ENCODE measurements at places on chromosomes 4 and X.
A peak's percentile ranks its signal among the peaks of the same experiment; 100 is the strongest.

DNA sequence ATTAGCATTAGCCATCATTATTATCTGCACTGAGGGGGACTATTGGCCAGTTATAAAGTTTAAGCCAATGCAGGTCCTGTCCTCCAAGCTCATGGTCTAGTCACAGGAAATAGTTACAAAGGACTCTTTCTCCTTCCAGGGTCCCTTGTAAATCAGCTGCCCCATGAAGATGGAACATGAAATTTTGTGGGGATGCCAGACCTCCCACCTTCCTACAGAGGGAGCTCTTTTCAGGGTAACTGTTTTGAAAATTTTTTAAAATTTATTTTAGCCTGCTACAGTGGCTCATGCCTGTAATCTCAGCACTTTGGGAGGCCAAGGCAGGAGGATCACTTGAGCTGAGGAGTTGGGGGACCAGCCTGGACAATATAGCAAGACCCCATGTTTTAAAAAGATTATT lies 124.4 kb upstream of the SLC34A2 start:
- DNase-seq, result peak; percentile 16

DNA sequence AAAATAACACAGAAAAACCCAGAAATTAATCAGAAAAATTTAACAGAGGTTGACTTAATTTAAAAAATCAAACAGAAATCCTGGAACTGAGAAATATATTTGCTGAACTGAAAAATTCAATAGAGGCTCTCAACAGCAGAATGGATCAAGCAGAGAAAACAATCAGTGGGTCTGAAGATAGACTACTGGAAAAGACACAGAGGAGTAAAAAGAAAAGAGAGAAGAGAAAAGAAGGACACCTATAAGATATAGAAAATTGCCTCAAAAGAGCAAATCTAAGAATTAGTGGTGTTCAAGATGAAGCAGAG lies 55.1 kb downstream of the HAUS3 start:
- DNase-seq, result no peak

DNA sequence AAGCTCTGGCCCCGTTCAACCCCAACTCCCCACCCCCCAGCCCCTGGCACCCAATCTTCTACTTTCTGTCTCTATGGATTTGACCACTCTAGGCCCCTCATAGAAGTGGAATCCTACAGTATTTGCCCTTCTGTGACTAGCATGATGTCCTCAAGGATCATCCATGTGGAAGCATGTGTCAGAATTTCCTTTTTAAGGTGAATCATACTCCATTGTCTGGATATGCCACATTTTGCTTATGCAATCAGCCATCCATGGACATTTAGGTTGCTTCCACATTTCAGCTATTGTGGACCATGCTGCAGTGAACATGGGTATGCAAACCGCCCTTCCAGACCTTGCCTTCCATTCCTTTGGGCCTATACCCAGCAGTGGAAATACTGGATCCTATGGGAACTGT lies 15.5 kb downstream of the CCNQ start:
- DNase-seq, result no peak

- no peak for DNase-seq
Measured at GRCh38 chr4:38386654-38387188, 277.3 kb upstream of the KLF3 start.

GRCh38 chrX:82333575-82333974 lies 1131.7 kb downstream of the SH3BGRL start:
- DNase-seq, result no peak

DNA sequence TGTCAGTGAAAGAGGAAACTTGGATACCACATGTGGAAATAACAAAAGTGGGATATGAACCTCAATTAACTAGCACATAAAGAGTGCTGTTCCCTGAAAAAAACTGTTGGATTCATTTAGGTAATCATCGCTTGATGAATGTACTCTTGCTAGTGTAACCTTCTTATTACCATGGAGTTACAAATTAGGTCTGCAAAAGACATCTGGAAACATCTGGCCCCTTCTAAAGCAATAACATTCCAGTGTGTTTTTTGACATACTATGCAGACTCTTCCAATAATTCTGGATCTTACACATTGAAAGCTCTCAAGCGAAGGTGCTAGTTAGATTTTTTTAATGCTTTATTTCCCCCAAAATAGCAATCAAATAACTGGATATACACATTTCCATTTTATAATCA lies 134.6 kb downstream of the ATP10D start:
- no peak for DNase-seq

GRCh38 chr4:158201876-158202275 lies 8.4 kb upstream of the TMEM144 start:
- no peak for DNase-seq

DNA sequence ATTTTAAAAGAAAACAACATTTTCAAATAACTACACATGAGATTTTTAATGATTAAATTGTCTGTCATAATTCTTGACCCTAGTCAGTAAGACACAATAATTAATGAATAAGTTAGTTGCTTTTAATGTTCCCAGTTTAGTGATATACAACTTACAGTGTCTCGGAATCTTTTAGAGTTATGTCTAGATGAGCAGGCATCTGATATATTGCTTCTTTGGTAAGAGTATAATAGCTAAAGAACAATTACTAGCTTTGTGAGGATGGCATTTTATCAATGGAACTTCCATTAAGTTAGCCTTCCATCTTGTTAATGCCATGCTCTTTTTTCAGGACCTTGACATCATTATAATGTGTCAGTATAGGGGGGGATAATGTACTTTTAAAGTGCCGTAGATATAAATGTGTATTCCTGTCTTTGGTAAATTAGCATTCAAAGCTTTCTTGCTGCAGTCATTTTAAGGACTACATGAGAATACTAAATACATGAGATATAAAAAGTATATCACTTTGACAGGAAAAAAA lies 425.1 kb downstream of the PDHA2 start:
- DNase-seq, result no peak

- DNase-seq, result no peak
Measured at GRCh38 chr4:38157592-38157991, 197.4 kb downstream of the PTTG2 start.

- DNase-seq, result no peak
Measured at GRCh38 chr4:121978172-121978516, 26.3 kb upstream of the TRPC3 start.

GRCh38 chrX:6238576-6238975 lies 9.9 kb upstream of the NLGN4X start:
- no peak for DNase-seq

- DNase-seq, result no peak
Measured at GRCh38 chr4:155734065-155734464, 24.8 kb upstream of the GUCY1B1 start.

GRCh38 chrX:77447653-77448569 lies 722 bp downstream of the FGF16 start:
- no peak for DNase-seq

DNA sequence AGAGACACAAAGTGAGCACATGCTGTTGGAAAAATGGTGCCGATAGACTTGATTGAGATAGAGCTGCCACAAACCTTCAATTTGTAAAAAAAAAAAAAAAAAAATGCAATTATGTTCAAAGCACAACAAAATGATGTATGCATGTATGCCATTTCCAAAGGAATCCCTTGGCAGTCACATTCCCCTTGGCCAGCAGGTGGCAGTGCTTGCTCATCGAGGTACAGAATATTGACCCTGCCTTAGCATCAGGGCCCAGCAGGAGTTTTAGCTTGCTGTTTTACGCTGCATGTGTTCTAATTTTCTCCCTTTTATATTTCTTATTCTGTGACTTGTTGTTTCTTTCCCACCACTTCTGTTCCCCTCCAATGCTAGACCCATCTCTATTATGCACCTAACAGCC lies 34.5 kb upstream of the CYBB start:
- DNase-seq, result peak; percentile 38

DNA sequence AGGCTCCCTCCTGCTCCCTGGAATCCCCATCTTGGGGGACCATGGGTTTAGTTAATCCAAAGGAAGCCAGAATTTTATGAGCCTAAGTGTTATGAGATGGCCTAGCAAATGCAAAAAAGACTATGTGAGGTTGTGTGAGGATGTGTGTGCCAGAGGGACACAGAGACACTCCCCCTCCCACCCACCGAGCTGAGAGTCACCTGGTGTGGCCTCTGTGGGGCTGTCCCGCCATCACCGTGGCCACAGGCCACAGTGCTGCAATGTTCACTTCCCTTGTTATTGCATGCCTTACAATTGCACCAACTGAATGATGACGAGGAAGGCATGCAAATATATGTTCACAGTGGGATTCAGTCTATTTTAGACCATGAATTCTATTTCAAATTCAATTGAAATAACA lies 601 bp upstream of the FGFBP2 start:
- no peak for DNase-seq

GRCh38 chr4:124650614-124651013 lies 61.9 kb downstream of the ANKRD50 start:
- DNase-seq, result no peak

- DNase-seq, result no peak
Measured at GRCh38 chrX:41737065-41737464, 13.1 kb downstream of the GPR82 start.

DNA sequence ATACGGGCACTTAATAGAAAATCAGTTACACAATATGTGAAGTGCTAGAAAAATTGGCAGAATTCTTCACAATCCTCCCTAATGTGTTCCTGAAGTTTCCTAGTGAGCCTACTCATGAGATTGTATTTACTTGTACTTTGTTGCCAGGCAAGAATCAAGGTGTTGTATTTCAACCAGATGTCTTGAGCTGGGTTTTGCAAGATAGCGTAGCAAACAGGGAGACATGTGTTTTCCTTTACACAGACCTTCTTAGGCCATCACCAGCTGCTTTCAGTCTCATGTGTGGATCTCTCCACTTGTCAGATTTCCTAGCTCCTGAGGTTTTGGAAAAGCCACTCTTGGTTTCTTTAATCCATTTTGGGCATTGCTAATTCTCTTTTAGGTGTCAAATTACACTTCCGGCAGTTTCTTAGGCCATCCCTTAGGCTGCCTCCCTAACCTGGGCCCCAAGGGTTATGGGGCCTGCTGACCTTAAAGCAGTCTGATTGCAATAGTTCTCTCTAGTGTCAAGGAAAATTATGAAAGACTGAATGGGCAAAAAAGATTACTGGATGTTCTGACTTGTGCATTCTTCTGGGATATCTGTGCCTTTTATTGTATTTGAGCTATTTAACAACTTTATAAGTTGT lies 12.2 kb upstream of the EDA start:
- DNase-seq, result no peak

- no peak for DNase-seq
Measured at GRCh38 chrX:12494400-12495138, 296.6 kb upstream of the PRPS2 start.

DNA sequence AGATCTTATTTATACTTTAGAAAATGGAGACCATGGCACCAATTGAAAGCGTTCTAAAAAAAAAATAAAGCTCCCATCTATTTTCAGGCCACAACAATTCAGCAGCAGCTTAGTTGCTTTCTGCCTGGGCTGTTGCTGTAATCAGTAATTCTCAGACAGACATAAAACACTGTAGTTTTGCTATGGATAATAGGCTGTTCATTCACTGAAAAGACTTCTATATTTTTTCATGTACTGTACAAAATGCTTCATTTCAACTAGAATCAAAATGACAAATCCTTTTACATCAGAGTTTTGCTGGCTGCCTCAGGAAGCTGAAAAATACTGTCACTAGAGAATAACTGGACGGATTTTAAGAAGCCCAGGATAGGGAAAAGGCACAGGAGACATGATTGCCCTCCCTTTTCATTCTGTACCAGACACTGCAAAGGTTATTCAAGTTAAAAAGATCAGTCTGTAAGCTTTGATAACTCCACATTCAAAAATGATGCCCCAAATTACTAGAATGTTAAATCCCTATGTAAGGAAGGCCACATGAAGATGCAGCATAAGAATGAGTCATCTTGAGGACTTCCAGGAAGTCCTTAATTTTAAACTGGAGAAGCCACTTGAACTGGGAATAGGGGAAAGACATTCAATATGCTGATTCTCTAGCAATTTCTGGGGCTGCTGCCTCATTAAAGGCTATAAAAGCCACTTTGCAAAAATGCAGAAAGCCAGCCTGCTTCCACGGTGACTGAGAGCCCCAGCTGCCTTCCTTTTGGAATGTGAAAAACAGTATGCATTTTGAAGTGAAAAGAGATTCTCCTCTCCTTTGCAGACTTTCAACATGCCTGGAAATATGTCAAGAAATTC lies 403.2 kb upstream of the RASGEF1B start:
- DNase-seq, result no peak

DNA sequence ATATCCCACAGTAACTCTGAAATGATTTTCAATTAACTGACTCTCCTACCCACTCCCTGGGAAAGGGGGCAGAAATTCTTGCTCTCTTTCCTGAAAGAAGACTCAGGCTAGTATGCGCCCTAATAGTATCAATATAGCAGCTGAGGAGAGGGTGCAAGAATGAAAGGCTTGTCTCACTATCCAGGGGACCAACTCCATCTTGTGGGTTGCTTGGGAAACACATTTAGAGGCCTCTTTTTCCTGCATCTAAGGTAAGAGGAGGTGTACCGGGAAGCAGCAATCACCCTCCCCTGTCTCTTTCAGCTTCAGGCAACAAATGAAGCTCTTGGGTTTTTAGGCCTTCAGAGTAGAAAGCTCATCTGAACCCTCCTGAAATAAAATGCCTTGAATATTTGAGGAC lies 11.3 kb downstream of the TMEM255A start:
- peak; percentile 3 for DNase-seq

GRCh38 chrX:132875650-132876522 lies 82.5 kb downstream of the HS6ST2 start:
- no peak for DNase-seq

DNA sequence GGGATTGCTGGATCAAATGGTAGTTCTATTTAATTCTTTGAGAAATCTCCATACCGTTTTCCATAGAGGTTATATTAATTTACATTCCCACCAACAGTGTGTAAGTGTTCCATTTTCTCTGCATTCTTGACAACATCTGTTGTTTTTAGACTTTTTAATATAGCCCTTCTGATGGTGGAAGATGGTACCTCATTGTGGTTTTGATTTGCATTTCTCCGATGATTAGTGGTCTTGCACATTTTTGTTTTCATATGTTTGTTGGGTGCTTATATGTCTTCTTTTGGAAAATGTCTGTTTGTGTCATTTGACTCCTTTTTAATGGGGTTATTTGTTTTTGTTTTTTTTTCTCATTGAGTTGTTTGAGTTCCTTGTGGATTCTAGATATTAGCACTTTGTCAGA lies 75.3 kb upstream of the PUDP start:
- DNase-seq, result no peak

DNA sequence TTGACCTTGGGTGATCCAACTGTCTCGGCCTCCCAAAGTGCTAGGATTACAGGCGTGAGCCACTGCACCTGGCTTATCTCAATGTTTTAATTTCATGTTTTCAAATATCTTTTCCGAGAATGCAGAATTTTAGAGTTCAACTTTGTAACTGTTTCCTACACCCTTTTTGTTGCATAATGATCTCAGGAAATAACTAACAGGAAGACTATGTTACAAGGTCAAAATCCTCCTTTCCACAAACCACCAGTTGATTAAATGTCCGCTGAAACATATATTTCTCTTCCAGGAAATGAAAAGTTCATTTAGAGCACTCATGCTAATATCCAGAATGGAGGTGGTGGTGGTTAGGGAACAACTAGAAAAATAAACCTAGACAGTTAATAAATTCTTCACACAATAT lies 377.8 kb downstream of the PPP4R3C start:
- DNase-seq, result no peak

- DNase-seq, result no peak
Measured at GRCh38 chr4:100257567-100257966, 67.3 kb upstream of the DDIT4L start.

- no peak for DNase-seq
Measured at GRCh38 chrX:101220662-101221260, 1.2 kb downstream of the DRP2 start.

- DNase-seq, result no peak
Measured at GRCh38 chr4:40212674-40213527, 16.1 kb downstream of the RHOH start.
